Effector memory CD4-positive, alpha-beta T cell (primary cell): ENCODE measurements at places on chromosomes 16 and 17.
A peak's percentile ranks its signal among the peaks of the same experiment; 100 is the strongest.

DNA sequence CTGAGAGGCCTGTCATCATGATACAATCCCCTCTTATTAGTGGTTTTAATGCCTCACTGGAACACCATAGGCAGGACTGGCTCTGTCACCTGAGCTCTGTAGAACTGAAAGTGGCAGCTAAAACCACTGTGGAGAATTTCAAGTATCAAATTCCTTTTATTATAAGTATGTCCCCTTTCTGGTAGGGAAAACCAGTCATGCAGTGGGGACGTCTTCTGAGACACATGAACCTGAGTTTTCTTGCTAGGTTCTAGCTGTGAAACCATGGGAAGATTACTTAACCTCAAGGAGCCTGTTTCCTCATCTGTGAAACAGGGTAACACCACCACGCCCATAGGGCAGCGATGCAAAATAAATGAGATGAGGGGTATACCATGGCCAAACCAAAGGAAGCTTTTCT lies 4.7 kb downstream of the VAC14 start:
- no peaks in the 10 kb centered on the region for H3K36me3 ChIP-seq

GRCh38 chr17:44773140-44773539 lies 14.4 kb downstream of the ADAM11 start:
- DNase-seq: no peak
- peaks cover 8% of the 10 kb centered on the region for H3K4me1 ChIP-seq
- H3K36me3 ChIP-seq: no peaks in the 10 kb centered on the region
- no peak overlapping the region for H3K4me3 ChIP-seq
- H3K27ac ChIP-seq: no peak overlapping the region
- no peaks in the 10 kb centered on the region for H3K27me3 ChIP-seq

- H3K4me3 ChIP-seq: peak overlapping the region; percentile 64
- peaks cover 20% of the 10 kb centered on the region for H3K4me1 ChIP-seq
- no peaks in the 10 kb centered on the region for H3K27me3 ChIP-seq
- H3K36me3 ChIP-seq: peaks cover 7% of the 10 kb centered on the region
- peak; percentile 47 for DNase-seq
- H3K27ac ChIP-seq: peak overlapping the region; percentile 76
Measured at GRCh38 chr16:85029408-85029784, 1.8 kb downstream of the KIAA0513 start.

DNA sequence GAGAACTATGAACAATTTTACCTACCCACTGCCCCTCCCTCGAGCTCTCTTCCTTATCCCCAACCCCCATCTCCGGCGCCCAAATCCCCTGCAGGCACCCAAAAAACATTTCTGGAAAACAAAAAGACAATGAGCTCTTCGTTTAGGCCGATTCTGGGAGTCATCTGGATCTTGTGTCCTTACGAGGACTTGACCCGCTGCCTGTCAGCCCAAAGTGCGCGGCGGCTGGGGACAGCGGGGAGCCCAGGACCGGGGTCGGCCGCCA lies 524 bp downstream of the STRADA start:
- no peak for DNase-seq
- H3K36me3 ChIP-seq: no peaks in the 10 kb centered on the region
- H3K4me3 ChIP-seq: peak overlapping the region; percentile 74
- peak overlapping the region; percentile 91 for H3K27ac ChIP-seq

GRCh38 chr17:17151962-17152361 lies 54.2 kb downstream of the PLD6 start:
- H3K36me3 ChIP-seq: peaks cover 48% of the 10 kb centered on the region
- H3K27me3 ChIP-seq: no peaks in the 10 kb centered on the region
- peaks cover 37% of the 10 kb centered on the region for H3K4me1 ChIP-seq
- no peak overlapping the region for H3K27ac ChIP-seq
- H3K4me3 ChIP-seq: no peak overlapping the region
- no peak for DNase-seq

GRCh38 chr17:39095309-39095686 lies 56.1 kb downstream of the PLXDC1 start:
- no peaks in the 10 kb centered on the region for H3K27me3 ChIP-seq
- no peaks in the 10 kb centered on the region for H3K36me3 ChIP-seq
- peaks cover 70% of the 10 kb centered on the region for H3K4me1 ChIP-seq
- peak overlapping the region; percentile 48 for H3K27ac ChIP-seq

DNA sequence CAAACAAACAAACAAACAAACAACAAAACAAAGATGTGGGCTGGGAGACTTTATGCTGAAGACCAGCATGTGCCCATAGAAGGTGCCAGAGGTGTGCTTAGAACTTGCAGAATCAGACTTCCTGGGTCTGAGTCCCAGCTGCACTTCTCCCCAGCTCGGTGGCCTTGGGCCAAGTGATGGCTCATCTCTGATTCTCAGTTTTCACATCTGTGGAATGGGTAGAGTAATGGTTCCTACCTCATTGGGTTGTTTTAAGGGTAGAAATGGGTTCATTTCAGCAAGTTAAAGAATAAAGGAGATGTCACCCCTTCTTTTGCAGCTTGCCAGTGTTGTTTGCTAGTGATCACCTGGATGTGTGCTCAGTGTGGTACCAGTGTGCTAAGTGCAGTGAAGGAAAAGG lies 10.7 kb downstream of the NKD1 start:
- no peak overlapping the region for H3K4me3 ChIP-seq
- DNase-seq: no peak
- no peaks in the 10 kb centered on the region for H3K4me1 ChIP-seq

GRCh38 chr16:66322174-66322573 lies 44.3 kb upstream of the CDH5 start:
- DNase-seq: no peak
- peaks cover 5% of the 10 kb centered on the region for H3K27me3 ChIP-seq
- H3K4me1 ChIP-seq: no peaks in the 10 kb centered on the region

- peaks cover 47% of the 10 kb centered on the region for H3K36me3 ChIP-seq
- H3K27me3 ChIP-seq: no peaks in the 10 kb centered on the region
- no peak overlapping the region for H3K4me3 ChIP-seq
- no peaks in the 10 kb centered on the region for H3K4me1 ChIP-seq
- DNase-seq: no peak
- H3K27ac ChIP-seq: no peak overlapping the region
Measured at GRCh38 chr17:63760771-63761539, 12.4 kb downstream of the CCDC47 start.

DNA sequence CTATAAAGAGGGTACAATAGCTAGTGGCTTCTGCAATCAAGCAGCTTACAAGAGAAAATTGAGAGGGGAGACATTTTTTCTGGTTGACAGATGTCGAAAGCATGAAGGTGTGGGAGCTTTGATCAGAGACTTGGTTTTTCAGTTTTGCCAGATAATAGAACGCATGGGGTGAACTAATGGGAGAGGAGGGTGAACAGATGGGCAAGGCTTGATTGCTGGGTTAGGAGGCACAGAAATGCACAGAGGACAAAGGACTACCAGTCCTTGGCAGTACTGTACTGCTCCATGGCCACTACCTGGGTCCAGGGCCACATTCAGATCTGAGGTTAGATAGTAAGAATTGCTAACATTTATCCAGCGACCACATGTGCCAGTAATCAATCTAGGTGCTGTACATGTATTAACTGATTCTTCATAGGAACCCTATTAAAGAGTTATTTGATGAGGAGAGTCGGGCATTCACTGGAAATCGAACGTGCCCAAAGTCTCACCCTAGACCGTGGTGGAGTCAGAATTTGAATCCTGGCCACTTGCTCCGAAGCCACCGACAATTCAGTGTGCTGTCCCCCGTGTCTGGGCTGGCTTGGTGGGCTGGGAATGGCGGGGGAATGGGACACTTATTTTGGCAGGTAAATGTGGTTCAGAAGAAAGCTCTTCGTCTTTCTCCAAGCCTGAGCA lies 873 bp upstream of the KSR1 start:
- peak overlapping the region; percentile 79 for H3K4me3 ChIP-seq
- DNase-seq: no peak
- H3K4me1 ChIP-seq: peaks cover 17% of the 10 kb centered on the region
- peak overlapping the region; percentile 74 for H3K27ac ChIP-seq
- no peaks in the 10 kb centered on the region for H3K36me3 ChIP-seq
- no peaks in the 10 kb centered on the region for H3K27me3 ChIP-seq

GRCh38 chr17:45311401-45311759 lies 5.4 kb downstream of the MAP3K14 start:
- peaks cover 62% of the 10 kb centered on the region for H3K4me1 ChIP-seq
- H3K4me3 ChIP-seq: peak overlapping the region; percentile 74
- H3K27me3 ChIP-seq: no peaks in the 10 kb centered on the region
- H3K27ac ChIP-seq: peak overlapping the region; percentile 80
- H3K36me3 ChIP-seq: peaks cover 6% of the 10 kb centered on the region
- DNase-seq: no peak

DNA sequence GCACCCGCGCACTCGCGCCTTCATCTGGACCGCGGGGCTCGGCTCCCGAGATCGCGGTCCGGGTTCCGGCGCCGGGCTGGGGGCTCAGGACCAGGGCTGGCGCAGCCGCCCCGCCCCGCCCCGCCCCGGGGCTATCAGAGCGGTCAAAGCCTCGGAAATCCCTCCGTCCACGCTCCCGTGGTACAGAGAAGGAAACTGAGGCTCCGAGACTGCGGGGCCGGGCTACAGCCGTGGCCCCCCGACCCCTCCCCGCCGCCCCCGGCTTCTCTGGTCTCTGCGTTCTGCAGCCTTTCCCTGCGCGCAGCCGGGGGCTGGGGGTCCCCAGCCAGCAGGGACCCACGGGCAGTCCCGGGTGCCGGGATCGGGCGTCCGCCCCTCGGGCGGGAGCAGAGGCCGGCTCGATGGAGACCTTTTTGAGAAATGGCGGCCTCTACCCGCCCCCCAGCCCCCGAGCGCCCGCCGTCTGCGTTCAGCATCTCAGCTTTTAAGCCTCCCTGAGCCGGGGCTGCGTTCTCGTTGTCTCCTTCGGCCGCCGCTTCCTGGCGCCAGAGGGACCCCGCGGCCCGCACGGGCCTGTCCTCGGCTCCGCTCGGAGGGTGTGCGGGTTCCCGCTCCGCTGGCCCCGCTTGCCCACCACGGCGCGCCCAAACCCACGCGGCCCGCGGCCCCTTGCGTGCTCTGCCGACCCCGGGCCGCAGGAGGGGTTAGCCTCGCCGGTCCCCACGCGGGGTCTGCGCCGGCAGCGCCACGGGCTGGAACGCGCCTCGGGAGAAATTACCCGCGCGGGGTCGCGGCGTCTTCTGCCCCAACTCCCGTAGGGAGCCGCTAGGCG lies 1.5 kb upstream of the NPTX1 start:
- no peak overlapping the region for H3K27ac ChIP-seq
- peaks cover 58% of the 10 kb centered on the region for H3K27me3 ChIP-seq
- peak overlapping the region; percentile 47 for H3K4me3 ChIP-seq

DNA sequence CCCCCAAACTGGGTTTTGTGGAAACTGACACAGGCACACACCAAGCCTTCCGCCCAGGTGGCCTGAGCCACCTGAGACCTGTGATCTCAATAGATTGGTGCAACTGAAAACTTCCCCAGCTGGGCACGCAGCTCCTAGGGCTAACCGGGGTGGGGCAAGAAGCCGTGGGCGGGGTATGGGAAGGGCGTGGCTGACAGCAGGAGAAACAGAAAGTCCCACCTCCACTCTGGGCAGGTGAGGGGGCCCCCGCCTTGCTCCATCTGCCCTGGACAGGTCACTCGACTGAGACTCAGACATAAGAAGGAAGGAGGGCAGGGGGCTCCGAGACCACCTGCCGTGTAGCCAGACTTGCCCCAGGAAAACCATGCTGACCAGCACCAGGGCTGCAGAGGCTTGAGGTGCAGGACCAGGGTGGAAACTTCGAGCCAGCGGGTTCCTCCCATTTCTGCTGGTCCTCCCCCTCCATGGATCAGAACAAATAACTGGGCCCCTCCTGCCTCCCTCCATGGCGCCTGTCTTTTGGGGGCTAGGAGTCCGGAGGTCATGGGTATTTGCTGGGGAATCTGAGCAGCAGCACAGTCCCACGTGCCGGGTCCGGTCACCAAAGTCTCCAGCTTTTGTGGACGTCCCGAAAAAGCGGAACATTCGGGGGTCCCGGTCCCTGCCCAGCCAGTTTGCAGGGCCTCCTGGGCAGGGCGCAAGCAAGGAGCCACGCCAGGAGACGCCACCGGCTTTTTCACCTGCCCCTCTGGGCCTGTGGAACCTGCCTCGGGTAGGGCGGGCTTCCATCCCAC lies 1.3 kb downstream of the TIMP2 start:
- H3K27me3 ChIP-seq: peaks cover 6% of the 10 kb centered on the region
- peaks cover 18% of the 10 kb centered on the region for H3K4me1 ChIP-seq
- H3K4me3 ChIP-seq: peak overlapping the region; percentile 55
- H3K27ac ChIP-seq: no peak overlapping the region

DNA sequence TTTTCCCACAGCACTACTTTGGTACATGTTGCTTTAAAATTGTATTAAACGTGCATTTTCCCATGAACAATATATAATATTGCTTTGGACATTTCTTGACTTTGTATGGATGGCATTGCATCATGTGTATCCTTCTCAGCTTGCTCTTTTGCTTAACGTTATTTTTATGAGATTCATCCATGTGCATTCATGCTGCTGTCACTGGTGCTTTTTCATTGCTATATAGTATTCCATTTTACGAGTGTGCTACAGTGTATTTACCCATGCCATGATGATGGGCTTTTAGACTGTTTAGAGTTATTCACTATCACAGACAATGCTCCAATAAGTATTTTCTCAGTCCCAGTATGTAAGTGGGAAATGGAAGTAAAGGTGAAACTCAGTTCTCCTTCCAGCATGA lies 195.2 kb upstream of the COX10 start:
- no peaks in the 10 kb centered on the region for H3K36me3 ChIP-seq
- H3K27ac ChIP-seq: no peak overlapping the region
- H3K4me3 ChIP-seq: no peak overlapping the region
- H3K27me3 ChIP-seq: no peaks in the 10 kb centered on the region
- DNase-seq: no peak
- no peaks in the 10 kb centered on the region for H3K4me1 ChIP-seq

- H3K27ac ChIP-seq: no peak overlapping the region
- H3K36me3 ChIP-seq: peaks cover 28% of the 10 kb centered on the region
- no peak for DNase-seq
- no peak overlapping the region for H3K4me3 ChIP-seq
Measured at GRCh38 chr16:66562409-66562808, 3.8 kb upstream of the CMTM1 start.

GRCh38 chr17:4691686-4692085 lies 12.3 kb downstream of the PELP1 start:
- H3K27ac ChIP-seq: no peak overlapping the region
- no peaks in the 10 kb centered on the region for H3K27me3 ChIP-seq
- no peak overlapping the region for H3K4me3 ChIP-seq
- DNase-seq: no peak

DNA sequence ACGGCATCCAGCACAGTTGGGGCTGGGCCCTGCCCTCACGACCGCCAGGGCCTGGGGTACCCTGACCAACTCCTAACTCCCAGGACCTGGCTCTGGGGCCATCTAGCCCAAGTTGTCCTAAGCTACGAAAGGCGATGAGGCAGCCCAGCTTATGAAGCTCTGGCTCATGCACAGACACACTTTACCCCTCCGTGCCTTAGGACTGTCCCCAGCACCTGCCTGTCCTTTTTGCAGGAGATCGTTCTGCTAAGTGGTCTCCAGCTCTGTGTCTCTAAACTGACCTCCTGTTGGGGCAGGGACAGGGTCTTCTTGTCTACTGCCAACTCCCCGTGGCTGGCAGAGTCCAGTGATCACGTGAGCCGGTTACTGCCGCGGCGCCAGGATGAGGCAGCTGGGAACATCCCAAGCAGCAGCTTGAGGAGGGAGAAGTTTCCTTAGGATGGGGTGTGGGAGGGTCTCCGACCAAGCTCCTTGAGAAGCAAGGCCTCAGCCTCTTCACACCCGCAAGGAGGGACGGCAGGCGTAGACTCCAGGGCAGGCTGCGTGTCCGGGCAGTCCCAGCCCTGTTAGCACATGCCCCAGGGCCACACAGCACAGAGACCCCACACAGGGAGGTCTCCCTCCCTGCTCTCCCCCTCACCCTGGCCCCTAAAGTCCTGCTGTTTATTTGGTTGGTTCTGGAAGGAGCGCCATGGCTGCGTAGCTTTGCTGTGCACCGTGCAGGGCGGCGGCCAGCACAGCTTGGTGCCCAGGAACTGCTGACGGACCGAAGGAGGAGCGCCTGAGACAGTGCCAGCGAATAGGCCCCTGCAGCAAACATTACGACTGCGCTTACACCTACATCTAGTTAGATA lies 16.4 kb upstream of the METRNL start:
- no peaks in the 10 kb centered on the region for H3K27me3 ChIP-seq
- H3K4me3 ChIP-seq: no peak overlapping the region
- H3K36me3 ChIP-seq: no peaks in the 10 kb centered on the region
- no peaks in the 10 kb centered on the region for H3K4me1 ChIP-seq
- DNase-seq: no peak
